Hindlimb muscle (tissue), 1 donor: ENCODE measurements at places on chromosomes 6 and 20.

GRCh38 chr20:5364136-5364821 is 47.5 kb upstream of the PROKR2 start:
- no peak for DNase-seq

DNA sequence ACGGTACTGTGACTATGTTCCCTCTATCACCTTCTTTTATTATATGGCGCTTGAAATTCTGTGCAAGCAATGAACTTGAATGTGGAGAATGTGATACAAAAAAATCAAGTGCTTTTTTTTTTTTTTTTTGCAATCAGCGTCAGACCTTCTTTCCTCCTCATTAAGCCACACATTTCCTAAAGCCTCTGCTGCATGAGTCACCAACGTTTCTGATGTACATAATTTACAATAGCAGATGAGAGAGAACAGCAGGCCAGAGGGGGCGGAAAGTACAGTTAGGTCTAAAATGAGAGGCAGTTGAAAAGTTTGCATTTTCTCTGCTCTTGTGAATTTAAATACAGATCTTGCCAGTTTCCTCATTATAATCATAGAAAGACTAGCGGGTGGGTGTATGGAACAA is 114.6 kb upstream of the RIPOR2 start:
- no peak for DNase-seq

GRCh38 chr6:73983367-73983766 is 287.4 kb downstream of the CD109 start:
- DNase-seq, result no peak

- no peak for DNase-seq
Measured at GRCh38 chr6:21144928-21145327, 448.6 kb upstream of the SOX4 start.

DNA sequence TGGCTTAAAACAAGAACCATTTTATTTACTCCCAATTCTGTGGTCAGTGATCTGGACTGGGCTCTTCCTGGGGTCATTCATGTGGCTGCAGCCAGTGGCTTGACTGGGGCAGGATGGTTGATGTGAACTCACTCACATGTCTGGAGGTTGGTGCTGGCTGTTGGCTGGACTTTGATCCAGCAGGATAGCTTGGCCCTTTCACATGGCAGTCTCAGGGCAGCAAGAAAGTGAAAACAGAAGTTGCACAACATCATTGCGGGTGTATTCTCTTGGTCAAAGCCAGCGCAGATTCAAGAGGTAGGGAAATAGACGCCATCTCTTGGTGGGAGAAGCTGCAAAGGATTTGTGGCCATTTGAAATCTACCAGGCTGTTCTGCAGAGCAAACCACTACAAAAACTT is 77.2 kb downstream of the MDGA1 start:
- DNase-seq, result no peak

DNA sequence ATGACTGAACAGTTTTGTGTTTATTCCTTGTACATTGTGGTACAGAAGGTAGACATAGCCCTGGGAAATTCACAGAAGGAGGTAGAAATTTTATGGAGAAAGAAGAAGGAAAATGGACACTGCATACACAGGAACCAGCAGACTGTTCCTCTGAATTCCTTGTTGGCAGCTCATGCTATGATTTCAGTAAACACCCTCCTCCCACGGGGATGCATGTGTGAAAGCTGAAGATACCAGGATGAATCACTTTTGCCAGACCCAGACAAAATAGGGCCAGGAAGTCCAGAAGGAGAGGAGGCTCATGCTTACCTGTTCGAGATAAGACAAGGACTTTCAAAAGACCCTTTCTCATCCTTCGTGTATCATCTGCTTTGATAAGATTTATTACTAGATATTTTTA is 110.3 kb upstream of the GGTLC1 start:
- no peak for DNase-seq

- DNase-seq, result no peak
Measured at GRCh38 chr20:11387189-11387754, 530.4 kb upstream of the BTBD3 start.
